ENCODE measurements at places on chromosomes 7 and 10. TPM values are rescaled to one million over a fixed set of nuclear protein-coding genes. Genes with fewer than 3 reads are reported as not detected.

- no peak overlapping the region for H3K4me3 ChIP-seq
- no peaks in the 10 kb centered on the region for H3K27me3 ChIP-seq
- no peak overlapping the region for H3K27ac ChIP-seq
- no peak for DNase-seq
Observed at GRCh38 chr7:43467406-43467805, 115.5 kb upstream of the STK17A start.

DNA sequence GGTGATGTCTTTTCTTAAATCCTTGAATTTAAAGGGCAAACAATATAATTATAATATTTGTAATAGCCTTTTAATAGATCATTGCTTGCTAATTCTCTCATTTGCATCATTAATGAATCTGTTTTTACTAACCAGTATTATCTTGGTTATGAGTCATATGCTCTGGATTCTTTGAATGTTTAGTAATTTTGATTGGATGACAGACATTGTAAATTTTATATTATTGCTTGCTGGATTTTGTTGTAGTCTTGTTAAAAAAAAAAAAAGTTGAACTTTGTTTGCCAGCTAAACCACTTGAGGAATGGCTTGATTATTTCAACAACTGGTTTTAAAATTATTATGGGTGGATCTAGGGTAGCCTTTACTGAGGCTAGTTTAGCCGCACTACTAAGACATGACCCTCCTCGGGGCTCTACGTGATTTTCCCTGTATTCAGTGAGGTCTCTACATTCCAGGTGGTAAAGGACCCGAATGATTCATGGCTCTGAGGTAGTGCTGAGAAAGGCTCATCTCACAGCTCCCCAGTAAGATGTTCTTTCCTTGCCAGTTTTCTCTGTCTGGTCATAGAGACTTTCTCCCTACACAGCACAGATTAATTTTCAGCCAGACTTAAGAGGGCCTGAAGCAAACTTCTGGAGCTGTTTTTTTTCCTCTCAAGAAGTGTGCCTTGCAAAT is 8.5 kb downstream of the C10orf90 start:
- DNase-seq: no peak
- no peaks in the 10 kb centered on the region for H3K36me3 ChIP-seq

GRCh38 chr7:143978585-143978984 is 21.5 kb upstream of the OR6B1 start:
- no peaks in the 10 kb centered on the region for H3K27me3 ChIP-seq
- H3K27ac ChIP-seq: no peak overlapping the region
- DNase-seq: no peak
- H3K4me3 ChIP-seq: no peak overlapping the region
- no peaks in the 10 kb centered on the region for H3K4me1 ChIP-seq
- no peaks in the 10 kb centered on the region for H3K36me3 ChIP-seq

- H3K27me3 ChIP-seq: no peaks in the 10 kb centered on the region
- no peak for DNase-seq
- H3K4me1 ChIP-seq: peaks cover 2% of the 10 kb centered on the region
- H3K27ac ChIP-seq: peak overlapping the region; percentile 85
- peaks cover 28% of the 10 kb centered on the region for H3K36me3 ChIP-seq
- no peak overlapping the region for H3K4me3 ChIP-seq
Observed at GRCh38 chr10:72229261-72230251, 13.5 kb upstream of the ASCC1 start.

GRCh38 chr7:45921381-45921698 is 268 bp upstream of the IGFBP3 start:
- no peak for DNase-seq
- peaks cover 11% of the 10 kb centered on the region for H3K27me3 ChIP-seq
- peak overlapping the region; percentile 46 for H3K27ac ChIP-seq
- peak overlapping the region; percentile 28 for H3K4me3 ChIP-seq

GRCh38 chr7:49669692-49670260 is 103.7 kb upstream of the VWC2 start:
- DNase-seq: no peak
- H3K4me1 ChIP-seq: no peaks in the 10 kb centered on the region
- no peaks in the 10 kb centered on the region for H3K27me3 ChIP-seq
- H3K27ac ChIP-seq: no peak overlapping the region

- no peak overlapping the region for H3K27ac ChIP-seq
- no peak overlapping the region for H3K4me3 ChIP-seq
- no peak for DNase-seq
- no peaks in the 10 kb centered on the region for H3K36me3 ChIP-seq
- no peaks in the 10 kb centered on the region for H3K4me1 ChIP-seq
Observed at GRCh38 chr7:115889669-115889984, 140.9 kb downstream of the TFEC start.

- H3K4me1 ChIP-seq: peaks cover 8% of the 10 kb centered on the region
- H3K27me3 ChIP-seq: no peaks in the 10 kb centered on the region
- no peak overlapping the region for H3K4me3 ChIP-seq
- DNase-seq: no peak
- H3K27ac ChIP-seq: peak overlapping the region; percentile 27
- H3K36me3 ChIP-seq: no peaks in the 10 kb centered on the region
Observed at GRCh38 chr7:66306243-66306642, 101.1 kb downstream of the TPST1 start.

The ASB15 gene
- total RNA-seq: not detected

The AEBP1 gene
- 3.4 TPM for total RNA-seq

The SPDYE9 gene
- not detected for total RNA-seq

The AMZ1 gene
- total RNA-seq: not detected

The HTRA1 gene
- 4.3 TPM for total RNA-seq

The NEUROG3 gene
- total RNA-seq: not detected

The CDK14 gene
- total RNA-seq: 12.4 TPM

The EPO gene
- 1.3 TPM for total RNA-seq

The GDI2 gene
- 190 TPM for total RNA-seq

The MGMT gene
- total RNA-seq: 48.4 TPM

The SPRN gene
- not detected for total RNA-seq

The CDK5 gene
- total RNA-seq: 8.8 TPM
